ENCODE measurements at places on chromosomes 11 and 22.
A peak's percentile ranks its signal among the peaks of the same experiment; 100 is the strongest.

DNA sequence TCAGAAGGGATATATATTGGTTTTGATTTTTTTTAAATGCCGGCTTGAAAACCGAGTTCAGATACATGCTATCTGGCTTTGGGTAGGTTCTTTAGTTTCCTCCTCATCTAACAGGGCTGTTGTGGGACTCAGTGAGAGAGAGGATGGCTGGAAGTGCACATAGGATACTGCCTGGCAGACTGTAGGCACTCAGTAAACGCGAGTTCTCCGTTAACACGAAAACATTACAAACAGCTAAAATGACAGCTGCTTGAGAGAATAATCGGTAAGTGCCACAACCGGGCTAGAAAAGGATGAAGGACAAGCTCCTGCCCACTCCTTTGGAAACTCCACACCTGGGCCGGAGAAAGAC lies 369 bp downstream of the XRRA1 start:
- DNase-seq: peak; percentile 38

DNA sequence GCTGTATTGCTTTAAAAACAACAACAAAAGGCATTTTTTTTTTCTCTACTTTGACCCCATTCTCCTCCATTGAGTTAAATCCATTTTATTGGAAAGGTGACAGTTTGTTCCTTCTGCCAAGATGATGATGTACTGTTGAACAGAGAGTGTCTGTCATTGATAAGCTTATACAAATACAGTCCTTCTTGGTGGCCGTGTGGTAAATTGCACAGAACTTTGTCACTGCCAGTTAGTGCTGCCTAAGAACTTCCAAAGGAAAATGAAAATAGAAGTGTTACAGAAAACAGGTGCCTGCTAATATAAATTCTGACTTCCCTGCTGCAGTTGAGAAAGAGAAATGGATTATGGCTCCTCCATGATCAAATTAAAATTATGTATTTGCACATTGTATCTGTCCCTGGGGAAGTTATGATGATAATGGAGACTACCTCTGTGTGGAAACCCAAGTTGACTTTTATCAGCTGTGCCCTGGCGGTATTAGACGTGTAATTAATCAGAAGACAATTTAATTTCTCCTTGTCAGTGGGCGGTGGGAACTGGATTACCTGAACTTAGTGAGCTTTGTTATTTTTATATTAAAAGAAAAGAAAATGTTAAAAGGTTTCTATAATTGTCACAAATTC lies 546.7 kb downstream of the CNTN5 start:
- no peak for DNase-seq

DNA sequence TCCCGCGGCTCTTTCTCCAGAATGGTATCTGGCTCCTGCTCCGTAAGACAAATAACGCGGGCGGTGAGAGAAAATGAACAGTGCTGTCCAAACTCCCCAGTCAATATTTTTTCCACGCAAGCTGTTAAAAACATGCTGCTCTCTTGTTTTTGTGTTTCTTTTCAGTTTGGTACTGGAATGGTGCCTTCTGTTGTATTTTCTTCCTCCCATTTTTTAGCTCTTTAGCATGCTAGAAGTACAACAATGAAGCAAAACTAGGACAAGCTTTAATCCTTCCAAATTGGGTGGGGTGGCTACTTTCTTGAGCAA lies 599 bp upstream of the PPP2R1B start:
- DNase-seq: no peak

DNA sequence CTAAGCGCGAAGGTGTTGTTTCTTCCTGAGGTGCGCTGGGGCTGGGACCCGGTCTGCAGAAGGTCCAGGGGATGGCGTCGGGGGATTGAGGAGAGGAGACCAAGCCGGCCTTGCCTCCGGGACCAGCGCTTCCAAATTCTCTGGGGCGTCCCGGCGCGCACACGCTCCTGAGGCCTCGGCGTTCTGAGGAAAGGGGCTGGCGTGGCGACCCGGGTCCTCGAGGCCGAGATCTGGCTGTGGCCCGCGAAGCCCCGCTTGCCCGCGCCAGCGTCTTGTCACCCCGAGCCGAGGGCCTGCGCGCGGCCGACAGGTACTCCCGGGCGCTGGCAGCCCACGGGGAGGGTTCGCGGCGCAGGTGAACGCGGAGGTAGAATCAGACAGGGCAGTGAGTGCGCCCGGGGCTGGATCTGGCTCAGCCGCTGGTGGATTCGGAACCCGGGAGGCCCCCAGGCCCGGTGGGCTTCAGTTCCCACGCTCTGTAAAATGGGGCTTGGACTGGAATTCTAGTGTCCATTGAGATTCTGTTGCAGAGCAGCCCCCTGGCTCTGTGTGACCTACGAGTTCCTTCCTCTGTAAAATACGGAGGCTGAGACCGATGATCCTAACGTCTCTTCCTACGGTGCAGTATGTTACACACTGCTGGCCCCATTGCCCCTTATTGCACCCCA lies 14.7 kb downstream of the SSH3 start:
- no peak for DNase-seq

DNA sequence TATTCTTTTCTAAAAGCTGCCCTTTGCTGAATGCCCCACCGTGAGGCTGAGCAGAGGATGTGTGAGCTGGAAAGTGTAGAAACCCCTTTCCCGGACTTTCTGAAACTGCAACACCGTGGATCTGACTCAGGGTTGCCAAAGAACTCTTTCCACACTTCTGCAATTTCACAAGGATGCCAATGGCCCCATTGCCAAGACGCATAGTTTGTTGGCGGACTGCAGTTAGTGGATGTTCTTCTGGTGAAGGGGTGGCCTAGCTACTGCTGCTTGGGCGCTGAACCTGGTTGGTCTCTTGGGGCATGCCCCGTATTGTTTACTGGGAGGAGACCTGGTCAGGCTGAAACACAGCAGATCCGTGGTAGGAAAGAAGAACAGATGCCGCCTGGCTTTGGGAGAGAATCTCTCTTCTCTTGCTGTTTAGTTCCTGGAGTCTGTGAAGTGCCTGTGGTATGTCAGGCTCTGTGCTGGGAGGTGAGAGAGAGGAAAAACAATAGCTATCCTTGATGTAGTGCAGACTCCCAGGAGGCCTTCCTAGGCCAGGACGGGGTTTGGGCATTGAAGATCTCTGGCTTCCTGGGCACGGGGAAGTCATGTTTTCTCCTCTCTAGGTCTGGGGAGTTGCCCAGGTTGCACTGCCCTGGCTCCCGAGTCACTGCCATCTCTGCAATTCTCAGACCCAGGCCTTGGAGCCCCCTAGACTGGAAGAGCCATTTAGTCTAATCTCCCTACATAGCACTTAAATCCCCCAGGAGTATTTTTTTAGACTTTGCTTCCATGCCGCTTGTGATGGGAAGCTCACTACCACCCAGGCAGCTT lies 26.9 kb downstream of the CD82 start:
- DNase-seq: no peak

DNA sequence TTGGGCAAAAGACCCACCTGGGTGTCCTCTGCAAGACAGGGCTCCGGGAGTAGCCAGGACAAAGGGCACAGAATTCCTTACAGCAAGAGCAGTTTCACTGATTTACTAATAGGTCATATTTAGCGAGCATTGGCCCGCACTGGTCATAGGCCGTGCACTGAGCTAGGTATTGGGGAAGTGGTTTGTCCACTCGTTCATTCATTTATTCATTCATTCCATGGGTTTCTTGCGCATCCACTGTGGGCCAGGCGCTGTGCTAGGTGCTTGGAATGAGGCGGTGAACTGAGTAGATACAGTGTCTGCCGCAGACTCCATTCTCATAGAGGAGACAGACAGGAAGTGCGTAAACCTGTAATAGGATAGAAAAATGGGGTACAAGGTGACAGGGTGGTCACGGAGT lies 13.2 kb upstream of the LINC01488 start:
- DNase-seq: no peak
